Hepatocyte (in vitro differentiated cells): ENCODE measurements at places on chromosomes 6 and 20. TPM values are rescaled to one million over a fixed set of nuclear protein-coding genes. Genes with fewer than 3 reads are reported as not detected.

The ARMH2 gene
- not detected in 2 replicates for polyA plus RNA-seq

The AGER gene
- polyA plus RNA-seq, result 3.4 and 21.2 TPM in 2 replicates

The ZBTB12 gene
- 0.07 TPM in 1 of 2 replicates, not detected in the other for polyA plus RNA-seq

The CST2 gene
- polyA plus RNA-seq, result not detected in 2 replicates
